ENCODE measurements at places on chromosomes 2 and 18. TPM values are rescaled to one million over a fixed set of nuclear protein-coding genes. Genes with fewer than 3 reads are reported as not detected.
A peak's percentile ranks its signal among the peaks of the same experiment; 100 is the strongest.

RIT2 gene
- total RNA-seq, result not detected

ATP6V1C2 gene
- 5.3 TPM for total RNA-seq

TM4SF20 gene
- not detected for total RNA-seq

TUBA4B gene
- total RNA-seq, result not detected

GPR45 gene
- total RNA-seq, result not detected

USP40 gene
- total RNA-seq, result 23.3 TPM

UGT1A9 gene
- total RNA-seq, result not detected

DNA sequence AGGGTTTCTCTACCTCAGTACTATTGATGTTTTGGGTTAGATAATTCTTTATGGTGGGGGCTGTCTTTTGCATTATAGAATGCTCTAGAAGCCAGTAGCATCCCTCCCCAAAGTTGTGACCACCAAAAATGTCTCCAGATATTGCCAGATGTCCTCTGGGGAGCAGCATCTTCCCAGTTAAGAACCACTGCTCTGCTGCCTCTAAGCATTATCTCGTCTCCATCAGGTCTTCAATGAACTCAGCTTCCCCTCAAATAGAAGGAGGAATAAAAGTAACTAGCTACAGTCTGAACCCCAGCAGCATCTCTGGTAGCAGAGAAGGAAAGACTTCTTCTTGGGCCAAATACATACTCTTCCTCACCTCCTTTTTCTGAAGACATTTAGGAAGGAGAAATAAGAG, 244.1 kb downstream of the AGPS start:
- H3K36me3 ChIP-seq, result no peaks in the 10 kb centered on the region
- H3K27me3 ChIP-seq, result no peaks in the 10 kb centered on the region
- no peak overlapping the region for H3K27ac ChIP-seq
- H3K4me3 ChIP-seq, result no peak overlapping the region
- DNase-seq, result no peak
- H3K4me1 ChIP-seq, result no peaks in the 10 kb centered on the region

DNA sequence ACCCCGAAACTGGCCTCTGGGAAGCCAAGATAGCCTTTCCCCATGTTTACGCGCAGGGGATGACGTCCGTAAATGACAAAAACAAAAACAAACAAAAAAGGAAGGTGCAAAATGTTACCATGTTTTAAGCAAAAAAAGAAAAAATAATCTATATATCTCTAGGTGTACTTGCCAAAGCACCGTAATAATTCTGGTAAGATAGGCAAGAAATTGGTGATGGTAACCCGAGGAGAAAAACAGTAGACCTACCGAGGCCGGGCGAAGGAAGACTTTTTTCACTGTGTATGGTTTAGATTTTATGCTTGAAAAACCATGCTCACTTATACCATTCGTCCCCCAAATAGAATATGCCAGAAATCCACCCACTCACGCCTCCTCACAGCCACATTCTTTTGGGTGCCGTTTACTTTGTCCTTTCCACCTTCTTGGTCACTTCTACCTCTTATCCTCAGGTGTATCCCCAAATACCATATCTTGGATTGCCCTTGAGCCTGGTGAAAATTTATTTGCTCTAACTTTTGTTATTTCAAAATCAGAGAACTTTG, 8.0 kb downstream of the GATA6 start:
- no peak for DNase-seq
- H3K36me3 ChIP-seq, result peaks cover 12% of the 10 kb centered on the region
- H3K4me1 ChIP-seq, result peaks cover 39% of the 10 kb centered on the region

- H3K27me3 ChIP-seq, result no peaks in the 10 kb centered on the region
- H3K36me3 ChIP-seq, result no peaks in the 10 kb centered on the region
- no peak for DNase-seq
- peak overlapping the region; percentile 73 for H3K4me3 ChIP-seq
- peak overlapping the region; percentile 67 for H3K27ac ChIP-seq
- peaks cover 42% of the 10 kb centered on the region for H3K4me1 ChIP-seq
Measured at GRCh38 chr2:85889627-85890281, 964 bp upstream of the ST3GAL5 start.

DNA sequence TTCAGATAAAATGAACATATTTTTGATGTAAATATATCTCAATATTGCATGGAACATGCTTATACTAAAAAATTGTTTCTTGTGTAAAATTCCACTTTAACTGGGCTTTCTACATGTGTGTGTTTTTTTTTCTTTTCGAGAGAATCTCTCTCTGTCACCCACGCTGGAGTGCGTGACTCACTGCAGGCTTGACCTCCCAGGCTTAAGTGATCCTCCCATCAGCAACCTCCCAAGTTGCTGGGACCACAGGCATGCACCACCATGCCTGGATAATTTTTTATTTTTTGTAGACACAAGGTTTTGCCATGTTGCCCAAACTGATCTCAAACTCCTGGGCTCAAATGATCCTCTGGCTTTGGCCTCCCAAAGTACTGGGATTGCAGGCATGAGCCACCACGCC, 254.6 kb downstream of the LOXHD1 start:
- no peaks in the 10 kb centered on the region for H3K27me3 ChIP-seq
- no peaks in the 10 kb centered on the region for H3K36me3 ChIP-seq
- no peak for DNase-seq

DNA sequence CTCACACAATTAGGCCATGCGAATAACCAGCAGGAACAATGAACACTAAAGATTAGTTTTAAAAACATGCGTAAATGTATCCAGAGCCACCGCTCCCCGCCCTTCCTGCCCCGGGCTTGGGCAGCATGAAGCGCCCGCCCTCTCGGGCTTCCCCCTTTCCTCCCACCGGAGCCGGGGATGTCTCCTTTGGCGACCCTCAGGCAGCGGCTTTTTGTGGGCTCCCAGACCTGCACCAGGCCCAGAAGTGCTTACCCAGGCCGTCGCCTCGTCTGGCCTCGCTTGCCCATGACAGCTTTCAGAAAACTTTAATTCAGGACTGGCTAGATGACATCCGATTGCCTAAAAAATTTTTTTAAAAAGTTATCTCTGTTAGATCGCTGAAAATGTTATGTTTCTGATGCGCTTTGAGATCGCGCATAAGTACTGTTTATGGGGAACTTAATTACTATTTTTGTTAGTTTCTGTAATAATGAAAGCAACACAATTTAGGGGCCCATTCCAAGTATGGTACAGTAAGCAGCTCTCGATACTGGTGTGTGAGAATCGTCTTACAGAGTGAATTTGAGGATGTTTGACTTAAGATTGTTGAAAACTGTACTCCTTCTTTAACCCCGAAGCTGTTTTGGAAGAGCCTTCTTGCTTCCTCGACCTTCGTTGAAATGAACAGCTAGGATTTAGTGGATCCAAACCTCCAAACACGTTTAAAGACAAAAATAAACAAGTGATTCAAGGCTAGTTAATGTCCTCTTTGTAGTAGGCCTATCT, 1.1 kb downstream of the MAP3K20 start:
- no peaks in the 10 kb centered on the region for H3K27me3 ChIP-seq
- no peaks in the 10 kb centered on the region for H3K36me3 ChIP-seq
- H3K27ac ChIP-seq, result peak overlapping the region; percentile 98

DNA sequence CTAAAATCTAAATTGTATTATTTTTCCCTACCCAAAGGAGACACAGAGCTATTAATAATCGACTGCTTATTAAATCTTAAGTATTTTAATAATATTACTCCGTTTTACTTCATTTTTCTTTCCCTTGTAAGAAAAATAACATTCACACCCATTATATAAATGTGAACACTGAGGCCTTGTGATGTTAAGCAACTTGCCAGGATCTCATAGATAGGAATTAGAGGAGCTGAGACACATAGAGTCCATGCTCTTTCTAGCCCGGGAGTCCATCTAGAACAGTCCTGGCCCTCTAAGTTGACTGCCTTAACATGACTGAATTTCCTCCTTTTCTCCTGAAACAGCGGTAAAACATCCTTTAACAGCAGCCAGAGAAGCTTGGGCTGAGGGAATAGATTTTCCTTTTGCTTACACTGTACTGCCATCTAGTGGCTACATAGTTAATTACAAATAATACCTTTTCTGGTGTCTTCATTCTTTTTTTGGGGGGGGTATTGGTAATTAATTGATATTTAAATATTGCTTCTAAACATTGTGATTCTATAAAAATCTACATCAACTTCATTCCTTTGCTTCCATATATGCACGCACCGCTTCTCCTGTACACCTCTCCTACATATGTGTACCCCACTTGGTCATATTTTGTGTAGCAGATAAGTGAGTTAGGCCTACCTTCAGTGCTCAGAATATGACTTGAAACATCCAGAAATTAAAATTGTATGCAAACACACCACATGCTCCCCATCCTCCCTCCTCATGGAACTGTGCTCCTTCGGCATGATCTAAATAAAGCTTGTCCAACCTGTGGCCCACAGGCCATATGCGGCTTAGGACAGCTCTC, 125.8 kb upstream of the HNMT start:
- no peaks in the 10 kb centered on the region for H3K36me3 ChIP-seq
- no peak overlapping the region for H3K4me3 ChIP-seq
- no peaks in the 10 kb centered on the region for H3K27me3 ChIP-seq

DNA sequence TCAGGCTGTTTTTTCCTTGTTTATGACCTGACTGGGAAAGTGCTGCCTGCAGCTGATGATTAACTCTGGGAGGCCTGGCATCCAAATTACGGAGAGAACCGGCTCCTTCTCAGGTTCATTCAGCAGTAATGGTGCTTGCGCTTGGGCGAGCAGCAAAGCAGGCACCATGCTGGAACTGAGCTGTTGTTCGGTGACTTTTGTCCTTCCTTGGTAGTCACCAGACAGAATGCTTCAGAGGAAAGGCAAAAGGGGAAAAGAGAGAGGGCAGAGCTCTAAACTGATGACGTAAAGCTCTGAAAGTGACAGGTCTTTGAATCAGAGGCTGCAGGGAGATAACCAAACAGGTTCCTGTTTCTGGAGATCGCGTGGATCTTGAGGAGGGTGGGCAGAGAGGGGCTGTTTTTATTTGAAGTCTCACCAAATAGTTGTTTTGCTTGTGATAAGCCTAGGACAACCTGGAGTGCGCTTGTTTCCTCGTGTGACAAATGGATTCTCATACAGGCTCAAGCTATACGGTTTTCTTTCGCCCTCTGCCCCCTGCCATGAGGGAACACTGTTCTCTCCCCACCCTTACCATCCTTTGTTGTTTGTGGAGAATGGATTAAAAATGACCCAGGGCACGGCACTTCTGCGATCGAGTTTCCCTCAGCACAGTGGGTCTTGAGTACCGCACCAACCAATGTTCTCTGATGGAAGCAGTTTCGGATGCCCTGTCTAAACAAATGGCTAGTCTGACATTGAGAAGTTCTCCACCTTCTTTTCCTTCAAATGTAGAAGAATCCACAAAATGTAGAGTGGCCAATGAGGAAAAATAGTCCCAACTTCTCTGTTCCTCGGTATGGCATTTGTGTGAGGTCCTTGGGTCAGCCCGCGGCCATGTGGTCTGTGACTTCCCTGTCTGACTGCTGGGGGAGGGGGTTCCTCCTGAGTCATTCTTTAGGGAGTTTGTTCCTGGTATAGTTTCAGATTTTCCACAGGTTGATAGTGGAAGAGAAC, 1.3 kb downstream of the RASGRP3 start:
- no peaks in the 10 kb centered on the region for H3K4me1 ChIP-seq
- H3K4me3 ChIP-seq, result peak overlapping the region; percentile 80
- DNase-seq, result no peak
- peak overlapping the region; percentile 81 for H3K27ac ChIP-seq
- no peaks in the 10 kb centered on the region for H3K27me3 ChIP-seq

GRCh38 chr2:133253793-133254192, 314.5 kb downstream of the NCKAP5 start:
- H3K4me3 ChIP-seq, result no peak overlapping the region
- no peak for DNase-seq
- H3K27ac ChIP-seq, result no peak overlapping the region
- no peaks in the 10 kb centered on the region for H3K4me1 ChIP-seq
- H3K36me3 ChIP-seq, result no peaks in the 10 kb centered on the region

- DNase-seq, result no peak
- no peak overlapping the region for H3K27ac ChIP-seq
- H3K4me1 ChIP-seq, result no peaks in the 10 kb centered on the region
- H3K36me3 ChIP-seq, result no peaks in the 10 kb centered on the region
- H3K4me3 ChIP-seq, result no peak overlapping the region
Measured at GRCh38 chr2:17634997-17635396, 94.5 kb downstream of the VSNL1 start.
